ENCODE measurements at places on chromosomes 16 and 17.

DNA sequence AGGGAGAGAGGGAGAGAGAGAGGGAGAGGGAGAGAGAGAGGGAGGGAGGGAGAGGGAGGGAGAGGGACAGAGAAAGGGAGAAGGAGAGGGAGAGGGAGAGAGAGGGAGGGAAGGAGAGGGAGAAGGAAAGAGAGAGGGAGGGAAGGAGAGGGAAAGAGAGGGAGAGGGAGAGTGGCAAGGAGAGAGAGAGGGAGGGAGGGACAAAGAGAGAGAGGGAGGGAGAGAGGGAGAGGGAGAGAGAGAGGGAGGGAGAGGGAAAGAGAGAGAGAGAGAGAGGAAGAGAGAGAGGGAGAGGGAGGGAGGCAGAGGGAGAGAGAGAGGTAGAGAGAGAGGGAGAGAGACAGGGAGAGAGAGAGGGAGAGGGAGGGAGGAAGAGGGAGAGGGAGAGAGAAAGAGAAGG lies 73.5 kb downstream of the AXIN2 start:
- DNase-seq, result no peak

- no peak for DNase-seq
Measured at GRCh38 chr17:28972437-28972836, 21.1 kb upstream of the PHF12 start.

DNA sequence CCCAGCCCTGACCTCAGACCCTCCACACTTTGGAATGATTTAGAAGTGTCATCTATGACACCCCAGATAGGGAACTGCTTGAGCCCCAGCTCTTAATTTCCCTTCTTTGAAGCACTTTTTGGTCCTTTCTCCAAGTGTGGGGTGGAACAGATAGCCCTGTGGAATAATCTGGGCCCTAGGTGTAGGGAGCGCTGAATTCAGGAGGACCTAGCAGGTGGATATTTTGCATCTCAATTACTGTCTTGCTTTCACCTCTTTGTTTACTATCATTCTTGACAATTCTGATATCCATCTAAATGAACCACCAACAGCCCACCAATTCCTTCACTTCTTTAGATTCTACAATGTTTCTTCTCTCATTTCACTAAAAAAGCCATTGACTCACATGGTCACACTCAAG lies 850.4 kb downstream of the KCNJ2 start:
- no peak for DNase-seq

GRCh38 chr16:8712589-8713361 lies 38.4 kb downstream of the ABAT start:
- DNase-seq, result no peak

DNA sequence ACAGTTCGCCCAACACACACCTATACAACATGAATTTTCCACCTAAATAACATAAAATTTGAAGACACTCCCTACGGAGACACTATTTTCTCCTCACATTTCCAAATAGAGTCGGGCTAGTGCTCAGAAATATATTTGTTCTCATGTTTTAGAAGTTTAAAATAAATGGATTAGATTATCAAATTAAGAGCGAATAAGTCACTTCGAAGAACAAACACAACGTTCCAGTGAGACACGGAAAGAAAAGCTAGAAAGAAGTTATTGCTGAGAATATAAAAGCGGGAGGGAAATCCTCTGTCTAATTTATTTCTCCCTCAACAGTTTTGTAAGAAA lies 2.0 kb upstream of the HS3ST3B1 start:
- no peak for DNase-seq

- DNase-seq, result no peak
Measured at GRCh38 chr17:48393283-48393682, 36.7 kb downstream of the SKAP1 start.

GRCh38 chr16:14070555-14070876 lies 603 bp upstream of the MRTFB start:
- no peak for DNase-seq

- no peak for DNase-seq
Measured at GRCh38 chr17:44108440-44109311, 14.8 kb downstream of the HDAC5 start.

DNA sequence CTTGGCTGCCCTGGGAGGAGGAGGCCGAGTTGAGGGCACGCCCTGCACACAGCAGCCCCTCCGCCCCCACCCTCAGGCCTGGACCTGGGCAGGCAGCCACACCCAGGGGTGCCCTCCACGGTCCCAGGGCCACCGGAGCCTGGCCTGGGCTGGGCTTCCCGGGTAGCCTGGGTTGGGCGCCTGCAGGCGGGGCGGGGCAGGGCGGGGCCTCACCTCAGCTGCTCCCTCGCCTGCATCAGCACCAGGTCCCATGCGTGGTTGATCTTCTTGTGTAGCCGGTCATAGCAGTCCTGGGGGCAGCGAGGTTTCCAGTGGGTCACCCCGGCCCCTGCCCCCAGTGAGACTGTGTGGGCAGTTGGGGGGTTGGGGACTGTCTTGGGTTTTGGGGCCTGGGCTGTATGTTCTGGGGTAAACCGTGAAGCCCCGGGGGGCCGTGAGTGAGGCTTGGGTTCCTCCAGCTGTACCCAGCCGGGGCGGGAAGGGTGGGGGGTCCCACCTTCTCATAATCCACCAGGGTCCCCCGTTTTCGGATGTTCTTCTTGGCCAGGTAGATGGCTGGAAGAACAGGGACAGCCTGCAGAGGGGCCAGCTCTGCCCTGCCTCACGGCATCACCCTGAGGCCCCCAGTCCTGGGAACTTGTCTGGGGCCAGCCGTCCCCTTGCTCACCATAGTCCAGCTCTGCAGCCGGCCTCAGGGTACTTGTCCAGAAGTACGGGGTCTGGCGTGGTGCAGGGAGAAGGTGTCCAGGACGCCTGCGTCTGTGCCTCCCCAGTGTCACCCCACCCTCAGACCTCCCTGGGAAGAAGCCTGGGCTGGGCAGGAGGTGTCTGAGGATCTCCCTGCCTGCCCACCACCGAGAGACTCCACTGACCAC lies 2.0 kb downstream of the RGS11 start:
- DNase-seq, result no peak

DNA sequence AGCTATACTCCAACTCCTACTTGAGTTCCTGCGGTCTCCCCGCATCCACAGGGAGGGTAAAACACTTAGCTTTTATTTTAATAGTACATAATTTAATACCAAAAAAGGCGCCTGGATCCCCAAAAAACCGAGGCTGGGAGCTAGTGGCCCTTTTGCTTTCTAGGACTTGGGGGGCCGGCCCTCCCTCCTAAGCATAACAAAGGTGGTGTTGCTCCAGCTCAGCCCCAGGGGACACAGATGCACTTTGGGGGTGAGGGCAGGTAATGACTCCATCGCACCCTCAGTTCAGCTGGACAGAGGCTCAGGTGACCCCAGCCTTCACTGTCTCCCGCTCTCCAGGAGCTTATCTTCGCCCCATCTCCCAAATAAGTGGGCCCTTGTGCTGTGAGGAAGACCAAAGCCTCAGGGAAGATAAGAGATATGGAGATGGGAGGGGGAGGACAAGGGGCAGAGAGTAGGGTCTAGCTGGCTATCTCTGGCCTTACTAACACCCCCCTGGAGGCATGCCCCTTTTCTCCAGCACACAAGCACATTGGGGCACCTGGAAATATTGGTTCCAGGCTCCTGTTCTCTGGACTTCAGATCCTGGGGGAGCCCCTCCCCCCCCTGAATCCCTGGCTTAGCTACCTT lies 2.8 kb upstream of the NHERF1 start:
- DNase-seq, result no peak

DNA sequence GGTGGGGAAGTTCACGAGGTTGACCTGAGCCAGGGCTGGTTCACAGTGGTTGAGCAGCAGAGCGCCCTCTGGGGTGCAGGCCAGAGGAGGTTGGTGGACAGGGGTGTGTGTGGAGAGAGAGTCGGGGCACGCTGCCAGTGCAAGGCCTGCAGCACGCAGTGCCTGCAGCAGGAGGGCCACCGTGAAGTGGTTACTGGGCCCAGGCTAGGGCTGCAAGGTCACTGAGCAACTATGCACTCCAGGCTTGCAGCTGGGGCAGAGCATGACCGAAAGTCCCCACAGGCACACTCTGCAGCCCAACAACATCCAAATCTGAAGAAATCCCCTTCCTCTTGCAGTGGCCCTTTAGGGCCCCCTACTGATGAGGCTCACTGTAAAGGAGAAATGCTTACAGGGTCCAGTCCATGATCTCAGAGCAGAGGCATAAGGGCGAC lies 89.1 kb upstream of the NOL11 start:
- DNase-seq, result no peak

GRCh38 chr17:28433721-28434120 lies 27.7 kb upstream of the SLC46A1 start:
- DNase-seq, result no peak

DNA sequence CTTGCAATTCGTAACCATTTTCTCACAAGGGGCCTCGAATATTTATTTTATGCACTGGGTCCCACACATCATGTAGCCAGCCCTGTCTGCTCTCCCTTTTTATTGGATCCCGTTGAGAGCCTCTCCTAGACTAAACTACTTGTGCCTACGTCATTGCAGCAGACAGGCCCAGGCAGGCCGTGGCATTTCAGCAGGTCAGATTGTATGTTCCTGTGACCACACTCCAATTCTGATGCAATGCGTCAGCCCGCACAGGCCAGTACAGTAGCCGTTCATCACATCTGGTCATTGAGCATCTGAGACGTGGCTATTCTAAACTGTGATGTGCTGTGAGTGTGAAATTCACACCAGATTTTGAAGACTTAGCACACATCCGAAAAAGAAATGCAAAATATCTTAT lies 42.2 kb downstream of the ABAT start:
- no peak for DNase-seq

DNA sequence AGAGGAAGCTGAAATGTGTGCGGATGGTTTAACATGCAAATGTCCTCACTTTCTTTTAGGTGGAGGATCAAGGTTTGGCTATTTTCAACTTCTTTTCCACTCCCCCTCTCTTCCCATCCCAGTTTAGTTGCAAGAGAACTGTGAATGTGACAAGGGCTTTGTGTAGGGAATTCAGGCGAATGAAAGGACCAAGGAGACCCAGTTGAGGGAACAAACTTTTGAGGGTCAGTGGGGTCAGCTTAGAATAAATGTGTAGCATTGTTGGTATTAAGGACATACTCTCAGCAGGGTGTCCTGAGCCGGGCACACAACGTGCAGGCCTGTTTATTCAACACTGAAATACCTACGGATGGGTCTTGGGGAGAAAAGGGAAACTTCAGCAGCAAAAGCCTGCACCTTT lies 346.0 kb downstream of the PMP22 start:
- no peak for DNase-seq

GRCh38 chr17:48026502-48027321 lies 10.9 kb downstream of the COPZ2 start:
- DNase-seq, result no peak

- no peak for DNase-seq
Measured at GRCh38 chr16:29925105-29925756, 795 bp downstream of the KCTD13 start.

GRCh38 chr17:72862276-72862999 lies 230.1 kb downstream of the SLC39A11 start:
- no peak for DNase-seq

GRCh38 chr17:596287-596686 lies 118.4 kb downstream of the VPS53 start:
- no peak for DNase-seq

DNA sequence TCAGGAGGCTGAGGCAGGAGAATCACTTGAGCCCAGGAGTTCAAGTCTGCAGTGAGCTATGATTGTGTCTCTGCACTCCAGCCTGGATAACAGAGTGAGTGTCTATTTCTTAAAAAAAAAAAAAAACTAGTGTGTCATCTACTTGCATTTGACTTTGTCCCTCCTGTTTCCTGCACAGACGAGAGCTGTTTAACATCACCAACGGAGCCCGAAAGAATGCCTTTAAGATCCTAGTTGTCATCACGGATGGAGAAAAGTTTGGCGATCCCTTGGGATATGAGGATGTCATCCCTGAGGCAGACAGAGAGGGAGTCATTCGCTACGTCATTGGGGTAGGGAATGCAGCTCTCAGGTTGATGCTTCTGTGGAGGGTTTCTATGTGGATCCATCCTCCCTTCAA lies 13.4 kb downstream of the ITGAM start:
- DNase-seq, result no peak

GRCh38 chr17:42629411-42630009 lies 20.0 kb downstream of the TUBG1 start:
- DNase-seq, result no peak

DNA sequence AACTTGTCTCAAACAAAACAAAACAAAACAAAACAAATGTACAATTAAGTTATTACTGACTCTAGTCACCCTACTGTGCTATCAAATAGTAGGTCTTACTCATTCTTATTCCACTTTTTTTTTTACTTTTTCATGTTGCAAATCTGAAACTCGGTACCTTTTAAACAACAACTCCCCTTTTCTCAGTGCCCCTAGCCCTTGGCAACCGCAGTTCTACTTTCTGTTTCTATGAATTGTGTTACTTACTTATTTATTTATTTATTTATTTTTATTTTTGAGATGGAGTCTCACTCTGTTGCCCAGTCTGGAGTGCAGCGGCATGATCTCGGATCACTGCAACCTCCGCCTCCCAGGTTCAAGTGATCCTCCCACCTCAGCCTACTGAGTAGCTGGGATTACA lies 104.0 kb downstream of the SLC39A11 start:
- no peak for DNase-seq

GRCh38 chr17:2184993-2185931 lies 118.3 kb downstream of the SMG6 start:
- DNase-seq, result no peak

DNA sequence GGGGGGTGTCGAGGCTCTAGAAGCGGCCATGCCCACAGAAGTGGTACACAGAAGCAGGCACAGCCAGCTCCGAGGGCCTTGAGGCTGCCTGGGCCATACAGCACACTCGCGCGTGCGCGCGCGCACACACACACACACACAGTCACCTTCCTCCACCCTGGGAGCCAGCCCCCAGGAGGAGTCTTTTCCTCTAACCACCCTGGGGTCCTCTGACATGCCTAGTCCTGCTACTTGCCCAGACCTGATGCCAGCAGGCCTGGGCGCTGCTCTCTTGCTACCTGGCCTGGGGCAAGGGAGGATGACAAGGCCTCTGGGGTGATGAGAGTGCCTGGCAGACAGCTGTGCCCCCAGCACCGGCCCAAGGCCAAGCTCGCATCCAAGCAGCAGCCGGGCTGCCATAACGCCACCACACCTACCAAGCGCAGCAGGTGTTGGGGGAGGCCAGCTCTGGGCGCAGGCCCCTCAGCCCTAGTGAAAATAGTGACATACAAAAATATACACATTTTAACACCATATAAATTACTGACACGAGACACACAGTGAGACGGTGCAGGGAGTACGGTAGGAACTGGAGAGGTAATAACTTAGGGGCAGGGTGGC lies 41.1 kb downstream of the TSC2 start:
- DNase-seq, result no peak

- no peak for DNase-seq
Measured at GRCh38 chr17:38451030-38451839, 23.0 kb downstream of the ARHGAP23 start.

- no peak for DNase-seq
Measured at GRCh38 chr16:62661435-62661834, 625.2 kb upstream of the CDH8 start.

DNA sequence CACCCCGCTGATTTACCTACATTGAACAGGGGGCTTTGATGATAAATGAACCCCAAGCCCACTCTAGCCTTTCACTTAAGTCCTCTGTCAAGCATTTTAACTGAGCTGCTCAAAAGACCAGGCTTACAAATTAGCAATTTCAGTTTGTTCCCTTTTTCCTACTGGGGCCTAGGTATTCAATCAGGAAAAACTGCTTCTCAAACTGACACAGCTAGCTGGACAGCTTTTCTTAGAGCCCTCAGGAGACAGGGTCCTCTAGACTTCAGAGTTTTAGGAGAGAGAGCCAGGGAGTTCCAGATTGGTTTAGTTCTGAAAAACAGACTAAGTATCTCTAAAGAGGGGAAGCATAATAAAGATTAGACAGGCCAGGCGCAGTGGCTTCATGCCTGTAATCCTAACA lies 6.2 kb upstream of the HEXIM2 start:
- no peak for DNase-seq
